ENCODE measurements at places on chromosomes 2 and 18. TPM values are rescaled to one million over a fixed set of nuclear protein-coding genes. Genes with fewer than 3 reads are reported as not detected.

Gene SOWAHC
- 13.4 TPM for polyA plus RNA-seq

DNA sequence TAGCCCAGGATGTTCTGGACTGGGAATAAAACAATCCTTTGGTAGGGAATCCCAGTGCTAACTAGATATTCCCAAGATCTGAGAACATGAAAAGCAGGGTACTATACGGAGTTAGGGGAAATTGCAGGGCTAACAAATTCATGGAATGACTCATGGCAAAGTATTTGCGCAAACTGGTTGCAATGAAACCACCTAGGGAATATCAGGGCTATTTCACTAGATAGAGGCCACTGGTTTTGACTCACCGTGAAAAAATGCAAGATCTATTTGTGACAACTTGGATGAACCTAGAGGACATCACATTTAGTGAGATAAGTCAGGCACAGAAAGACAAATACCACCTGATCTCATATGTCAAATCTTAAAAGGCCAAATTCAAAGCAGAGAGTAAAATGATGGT, 233.3 kb downstream of the MBD2 start:
- DNase-seq: peak; percentile 24

Gene HOXD13
- polyA plus RNA-seq: 0.17 TPM

- DNase-seq: no peak
These were observed 131.0 kb downstream of the ATL2 start for GRCh38 chr2:38246105-38246504.

DNA sequence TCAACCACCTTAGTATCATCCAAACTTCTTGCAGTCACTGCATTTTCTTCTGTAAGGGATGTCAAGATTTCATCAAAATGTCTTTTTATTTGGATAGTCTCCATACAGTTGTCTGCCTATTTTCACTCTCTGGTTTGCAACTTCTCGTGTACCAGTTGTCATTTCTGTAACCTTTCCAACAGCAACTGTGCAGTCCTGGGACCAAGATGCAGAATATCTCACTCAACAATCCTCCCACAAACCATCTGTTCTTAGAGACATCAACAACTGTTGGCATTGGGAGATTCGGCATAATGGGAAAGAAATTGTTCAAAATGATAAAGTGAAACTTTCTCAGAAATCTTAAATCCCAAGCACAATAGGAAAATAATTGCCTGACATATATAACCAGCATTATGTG, 933.6 kb upstream of the SLC39A10 start:
- DNase-seq: no peak

DNA sequence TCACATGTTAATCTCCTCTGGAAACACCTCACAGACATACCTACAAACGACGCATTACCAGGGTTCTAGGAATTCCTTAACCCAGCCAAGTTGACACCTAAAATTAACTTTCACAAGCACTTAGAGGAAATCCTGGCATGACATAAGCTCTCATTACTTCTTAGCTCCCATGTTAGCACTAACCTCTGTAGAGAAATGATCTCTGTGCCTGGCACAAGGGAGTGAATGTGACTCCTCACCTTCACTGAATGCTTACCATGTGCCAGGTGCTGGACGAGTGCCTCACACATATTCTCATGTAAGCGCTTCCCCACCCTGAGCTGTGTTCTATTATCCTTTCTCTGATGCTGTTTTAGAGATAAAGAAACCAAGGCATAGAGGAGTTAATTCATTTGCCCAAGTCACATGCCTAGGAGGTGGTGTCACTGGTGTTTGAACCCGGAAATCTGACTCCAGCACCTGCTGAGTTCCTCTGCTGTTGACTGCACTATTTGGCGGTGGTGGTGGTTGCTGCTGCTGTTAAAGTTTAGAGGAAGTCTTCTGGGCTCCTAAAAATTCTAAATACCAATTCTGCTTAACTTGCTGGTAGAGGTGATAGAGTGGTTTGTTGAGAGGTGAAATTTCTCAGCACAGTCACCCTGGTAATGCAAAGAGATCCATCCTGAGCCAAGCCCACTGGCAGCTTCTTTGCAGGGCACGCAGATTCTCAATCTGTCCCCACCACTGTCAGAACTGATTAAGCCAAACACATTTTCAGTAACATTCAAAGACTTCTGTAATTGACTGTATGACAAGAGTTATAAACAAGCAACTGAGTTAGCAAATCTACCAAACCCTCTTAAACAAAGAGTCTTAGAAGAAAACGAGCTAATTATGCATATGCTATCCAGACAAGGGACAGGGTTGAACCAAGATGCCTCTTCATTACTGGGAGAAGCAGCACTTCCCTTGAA, 200.3 kb downstream of the CMPK2 start:
- DNase-seq: no peak

Gene SLC5A7
- not detected for polyA plus RNA-seq

Gene ZBTB7C
- 0.10 TPM for polyA plus RNA-seq

DNA sequence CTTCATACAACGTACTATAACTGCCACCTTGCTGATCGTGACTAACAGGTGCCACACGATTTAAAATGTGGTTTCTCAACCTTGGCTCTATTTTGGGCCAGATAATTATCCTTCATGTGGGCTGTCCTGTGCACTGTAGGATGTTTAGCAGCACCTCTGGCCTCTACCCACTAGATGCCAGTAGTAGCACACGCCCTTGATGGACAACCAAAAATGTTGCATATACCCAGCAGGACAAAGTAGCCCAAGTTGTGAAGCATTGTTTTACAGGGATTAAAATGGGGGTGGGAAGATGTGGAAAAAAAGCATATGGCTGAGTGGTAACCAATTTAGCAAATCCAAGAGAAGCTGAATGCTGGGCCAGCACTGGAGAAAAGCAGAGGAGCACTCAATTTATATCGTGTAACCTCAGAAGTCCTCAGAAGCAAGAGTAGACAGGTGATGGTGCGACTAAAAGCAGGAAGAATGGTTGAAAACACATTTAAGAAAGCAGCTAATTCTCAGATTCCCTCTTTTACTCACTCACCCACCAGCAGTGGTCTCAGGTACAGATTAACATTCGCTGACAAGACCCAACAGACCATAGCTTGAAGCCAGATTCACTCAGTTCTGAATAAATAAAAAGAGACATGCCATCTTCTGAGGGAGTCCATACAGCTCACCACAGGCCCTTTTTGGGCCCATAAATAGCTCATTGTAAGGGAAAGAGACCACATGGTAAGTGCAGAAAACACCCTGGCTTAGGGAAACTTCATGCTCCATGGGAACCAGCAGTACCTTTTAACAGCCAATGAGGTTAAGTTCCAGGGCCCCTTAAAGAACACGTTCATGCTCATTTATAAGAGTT, 50.6 kb downstream of the RAPH1 start:
- DNase-seq: no peak

- DNase-seq: no peak
These were observed 16.9 kb downstream of the HS1BP3 start for GRCh38 chr2:20633794-20634506.

DNA sequence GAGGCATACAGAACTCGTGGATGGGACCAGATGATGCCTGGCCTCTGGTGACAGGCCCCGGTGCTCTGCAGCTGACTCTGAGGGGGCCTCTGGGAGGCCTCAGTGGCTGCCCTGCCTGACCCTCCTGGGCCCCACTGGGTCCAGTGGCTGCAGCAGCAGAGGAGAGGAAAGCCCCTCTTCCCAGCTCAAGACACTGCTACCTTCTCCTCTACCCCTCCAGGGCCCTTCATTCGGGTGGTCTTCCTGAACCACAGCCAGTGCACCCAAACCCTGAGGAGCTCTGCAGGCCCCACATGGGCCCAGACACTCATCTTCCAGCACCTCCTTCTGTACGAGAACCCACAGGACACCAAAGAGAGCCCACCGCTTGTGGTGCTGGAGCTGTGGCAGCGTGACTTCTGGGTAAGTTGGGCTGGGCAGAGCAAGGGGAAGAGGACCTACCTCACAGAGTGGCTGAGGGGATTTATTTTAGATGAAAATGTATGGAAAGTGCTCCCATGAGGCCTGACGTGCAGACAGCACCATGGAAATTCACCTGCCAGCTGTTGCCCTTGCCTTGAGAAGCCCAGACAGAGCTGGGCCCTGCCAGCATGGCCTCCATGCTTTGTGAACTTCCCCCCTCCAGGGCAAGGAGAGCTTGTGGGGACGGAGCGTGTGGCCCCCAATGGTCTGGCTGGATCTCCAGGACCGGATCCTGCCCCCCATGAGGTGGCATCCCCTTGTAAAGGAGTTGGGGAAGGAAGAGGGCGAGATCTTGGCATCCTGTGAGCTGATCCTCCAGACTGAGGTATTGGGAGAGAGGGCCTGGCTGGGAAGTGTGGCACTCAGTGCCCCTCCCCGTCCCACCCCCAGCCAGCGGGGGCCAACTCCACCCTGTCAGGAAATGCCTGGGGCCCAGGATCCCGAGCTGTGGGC, 46.3 kb downstream of the LMAN2L start:
- no peak for DNase-seq

DNA sequence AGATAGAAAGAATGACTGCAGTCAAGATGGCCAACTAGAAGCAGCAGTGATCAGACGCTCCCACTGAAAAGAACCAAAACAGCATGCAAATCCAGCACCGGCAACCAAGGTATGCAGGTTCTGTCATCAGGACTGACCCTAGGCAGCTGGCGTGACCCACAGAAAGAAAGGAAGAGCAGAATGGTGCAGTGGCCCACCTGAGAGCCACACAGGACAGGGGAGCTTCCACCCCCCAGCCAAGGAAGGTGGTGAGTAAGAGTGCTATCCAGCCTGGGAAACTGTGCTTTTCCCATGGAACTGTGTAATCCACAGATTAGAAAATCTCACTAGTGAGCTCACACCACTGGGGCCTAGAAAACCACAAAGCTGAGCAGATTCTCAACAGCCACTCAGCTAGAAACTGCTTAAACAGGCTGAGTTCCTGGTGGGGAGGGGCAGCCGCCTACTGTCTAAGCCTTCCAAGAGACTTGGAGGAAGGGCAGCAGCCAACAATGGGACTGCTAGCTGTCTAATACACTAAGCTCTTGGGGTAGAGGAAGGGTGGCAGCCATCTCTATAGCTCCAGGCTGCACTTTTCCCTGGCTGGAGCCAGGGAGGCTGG, 127.9 kb downstream of the EVA1A start:
- DNase-seq: no peak

DNA sequence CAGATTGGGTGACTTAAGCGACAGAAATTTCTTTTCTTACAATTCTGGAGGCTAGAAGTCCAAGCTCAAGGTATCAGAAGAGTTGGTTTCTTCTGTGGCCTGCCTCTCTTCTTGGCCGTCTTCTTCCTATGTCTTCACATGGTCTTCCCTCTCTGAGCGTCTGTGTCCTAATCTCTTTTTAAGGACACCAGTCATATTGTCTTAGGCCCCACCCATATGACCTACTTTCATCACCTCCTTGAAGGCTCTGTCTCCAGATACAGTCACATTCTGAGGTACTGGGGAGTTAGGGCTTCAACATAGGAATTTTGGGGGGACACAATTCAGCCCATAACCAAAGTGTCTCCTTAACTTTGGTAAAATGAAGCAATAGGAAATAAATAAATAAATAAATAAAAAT, 110.9 kb upstream of the EPC2 start:
- no peak for DNase-seq

Gene ACTG2
- polyA plus RNA-seq: 0.26 TPM

DNA sequence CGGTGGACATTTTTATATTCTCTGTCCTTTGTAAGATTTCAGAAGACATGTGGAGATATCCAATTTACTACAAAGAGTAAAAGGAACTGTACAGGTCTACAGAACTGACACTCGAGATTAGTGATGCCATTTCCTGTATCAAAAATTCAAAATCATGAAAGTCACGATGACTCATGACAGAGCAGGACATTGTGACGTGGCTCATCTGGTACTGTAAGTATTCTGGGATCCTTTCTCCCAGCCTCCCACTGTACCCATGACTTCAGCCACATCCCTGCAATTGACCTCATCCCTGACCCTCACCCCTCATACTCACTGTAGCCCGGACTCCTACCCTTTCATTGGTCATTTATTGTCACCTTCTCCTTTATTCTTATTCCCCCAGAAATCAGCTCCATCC, 736.5 kb downstream of the EPHA4 start:
- peak; percentile 45 for DNase-seq

Gene LIMS4
- polyA plus RNA-seq: 0.09 TPM

DNA sequence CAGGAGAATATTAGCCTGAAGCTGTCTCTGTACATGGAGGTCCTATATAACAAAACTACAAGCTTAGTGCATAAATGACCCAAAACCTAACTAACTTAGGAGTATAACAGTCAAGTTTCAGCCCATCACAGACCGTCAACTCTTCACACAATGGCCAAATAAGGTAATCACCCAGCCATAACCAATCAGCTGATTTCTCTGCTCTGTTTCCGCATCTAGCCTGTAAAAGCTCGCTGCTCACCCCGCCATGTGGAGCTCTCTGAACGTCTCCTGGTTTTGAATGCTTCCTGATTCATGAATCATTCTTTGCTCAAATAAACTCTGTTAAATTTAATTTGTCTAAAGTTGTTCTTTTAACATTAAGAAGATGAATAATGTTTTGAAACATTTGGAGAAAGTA, 593.6 kb downstream of the TMX3 start:
- DNase-seq: peak; percentile 7

Gene SH2D6
- 1.4 TPM for polyA plus RNA-seq

DNA sequence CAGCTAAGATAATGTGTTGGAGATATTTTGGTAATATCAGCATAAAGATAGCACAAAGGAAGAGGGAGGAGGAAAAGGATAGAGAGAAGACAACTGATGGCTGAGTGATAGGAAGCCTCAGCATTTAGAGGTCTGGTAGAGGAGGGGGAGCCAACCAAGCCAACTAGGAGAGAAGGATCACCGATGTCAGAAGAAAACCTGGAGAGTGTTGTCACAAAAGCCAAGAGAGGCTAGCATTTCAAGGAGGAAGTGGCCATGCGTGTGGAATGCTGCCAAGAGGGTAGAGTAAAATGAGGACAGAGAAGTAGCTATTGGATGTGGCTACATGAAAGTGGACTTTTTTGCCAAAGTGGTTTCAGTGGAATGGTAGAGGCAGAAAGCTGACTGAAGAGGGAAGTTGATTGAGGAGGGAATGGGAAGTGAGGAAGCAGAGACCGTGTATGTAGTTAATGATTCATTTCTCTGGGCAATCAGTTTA, 34.3 kb downstream of the LCLAT1 start:
- DNase-seq: no peak

- no peak for DNase-seq
These were observed 488.3 kb upstream of the MAP2 start for GRCh38 chr2:208935531-208935930.

Gene HOXD3
- polyA plus RNA-seq: 0.36 TPM

Gene WBP1
- polyA plus RNA-seq: 59.0 TPM

Gene SOX11
- polyA plus RNA-seq: not detected

DNA sequence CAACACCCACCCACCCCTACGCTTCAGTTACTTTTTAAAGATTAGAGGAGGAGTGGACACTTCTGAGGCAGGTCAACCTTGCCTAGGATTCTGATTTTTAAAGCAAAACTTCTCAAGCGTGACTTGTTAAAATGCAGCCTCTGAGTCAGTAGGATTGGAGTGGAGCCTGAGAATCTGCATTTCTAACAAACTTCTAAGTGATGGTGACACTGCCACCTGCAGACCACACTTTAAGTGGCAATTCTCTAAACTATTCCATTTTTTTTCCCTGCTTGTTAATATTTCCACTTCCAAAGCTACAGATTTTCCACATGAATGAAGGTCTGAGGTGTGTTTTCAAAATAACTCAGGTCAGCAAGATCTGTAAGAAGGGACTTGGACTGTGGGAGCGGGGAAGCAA, 171.1 kb upstream of the CCDC150 start:
- no peak for DNase-seq
